ENCODE measurements at places on chromosomes 2 and 18. TPM values are rescaled to one million over a fixed set of nuclear protein-coding genes. Genes with fewer than 3 reads are reported as not detected.

Gene IL37
- not detected for total RNA-seq

GRCh38 chr2:41847744-41848441 lies 199.9 kb upstream of the PKDCC start:
- peak; percentile 60 for DNase-seq

Gene HOXD8
- 2.6 TPM for total RNA-seq

- no peak for DNase-seq
Observed at GRCh38 chr2:163646687-163647086, 89.1 kb downstream of the FIGN start.

- DNase-seq, result no peak
Observed at GRCh38 chr2:143704451-143705106, 575.4 kb downstream of the ARHGAP15 start.

GRCh38 chr2:70873541-70873940 lies 37.9 kb upstream of the CD207 start:
- DNase-seq, result no peak

GRCh38 chr2:177641331-177641730 lies 248.8 kb downstream of the AGPS start:
- DNase-seq, result no peak

Gene PCARE
- not detected for total RNA-seq

DNA sequence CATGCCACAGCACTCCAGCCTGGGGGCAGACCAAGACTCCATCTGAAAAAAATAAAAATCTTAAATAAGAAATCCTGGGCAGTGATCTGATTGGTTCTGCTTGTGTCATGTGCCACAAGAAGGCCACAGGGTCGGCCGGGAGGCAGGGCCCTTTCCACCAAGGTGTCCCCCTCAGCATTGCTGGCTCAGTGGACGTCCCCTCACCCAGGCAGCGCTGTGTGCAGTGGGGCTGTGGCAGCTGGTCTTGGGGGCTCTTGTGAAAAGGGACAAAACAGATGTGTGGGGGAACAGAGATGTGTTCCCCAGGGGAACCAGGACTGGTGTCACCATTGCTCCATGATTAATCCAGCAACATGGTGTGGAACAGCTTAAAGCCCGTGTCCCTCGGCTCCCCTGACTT lies 60.5 kb downstream of the HS6ST1 start:
- no peak for DNase-seq

GRCh38 chr18:75818383-75818782 lies 390.9 kb upstream of the SMIM21 start:
- DNase-seq, result no peak

Gene SYT4
- total RNA-seq, result 0.33 TPM

GRCh38 chr2:98532756-98533155 lies 75.6 kb downstream of the COA5 start:
- no peak for DNase-seq

GRCh38 chr2:238098901-238099713 lies 1.0 kb upstream of the ESPNL start:
- no peak for DNase-seq

Gene SEPTIN2
- 271 TPM for total RNA-seq

Gene CLEC4F
- not detected for total RNA-seq

DNA sequence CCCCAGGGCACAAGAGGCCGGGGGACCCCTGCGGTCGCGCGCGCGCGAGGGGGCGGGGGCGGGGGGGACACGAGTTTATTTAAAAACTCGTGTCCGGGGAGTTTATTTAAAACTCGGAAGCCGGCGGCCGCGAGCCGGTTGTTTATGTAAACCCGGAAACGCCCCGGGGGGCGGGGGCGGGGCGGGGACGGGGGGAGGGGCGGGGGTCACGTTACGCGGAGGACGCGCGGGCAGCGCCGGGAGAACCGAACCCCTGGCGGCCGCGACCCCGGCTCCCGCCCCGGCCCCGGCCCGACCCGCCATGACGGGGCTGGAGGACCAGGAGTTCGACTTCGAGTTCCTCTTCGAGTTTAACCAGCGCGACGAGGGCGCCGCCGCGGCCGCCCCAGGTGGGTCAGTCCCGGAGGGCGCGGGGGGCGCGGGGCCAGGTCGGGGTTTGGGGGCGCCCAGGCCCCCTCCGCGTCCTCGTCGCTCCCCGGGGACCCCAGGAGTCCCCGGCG lies 4.4 kb downstream of the NFATC1 start:
- DNase-seq, result peak; percentile 79

DNA sequence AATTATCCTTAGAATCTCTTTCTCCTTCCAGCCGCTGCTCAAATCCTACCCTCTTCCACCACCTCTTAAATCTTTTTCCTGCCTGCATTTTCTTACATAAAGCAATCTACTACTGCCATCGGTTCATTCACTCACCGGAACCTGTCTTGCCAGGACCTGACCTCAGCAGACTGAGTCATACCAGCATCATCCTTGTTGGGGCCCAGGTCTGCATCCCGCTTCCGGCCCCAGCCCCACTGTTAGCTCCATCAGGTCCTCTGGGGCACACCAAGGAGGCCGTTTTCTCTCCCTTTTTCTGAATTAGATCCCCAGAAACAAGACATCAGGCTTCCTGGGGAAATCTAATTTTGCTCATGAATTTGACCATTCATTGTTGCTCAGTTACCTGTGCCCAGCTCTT lies 42.7 kb upstream of the TGFA start:
- no peak for DNase-seq

DNA sequence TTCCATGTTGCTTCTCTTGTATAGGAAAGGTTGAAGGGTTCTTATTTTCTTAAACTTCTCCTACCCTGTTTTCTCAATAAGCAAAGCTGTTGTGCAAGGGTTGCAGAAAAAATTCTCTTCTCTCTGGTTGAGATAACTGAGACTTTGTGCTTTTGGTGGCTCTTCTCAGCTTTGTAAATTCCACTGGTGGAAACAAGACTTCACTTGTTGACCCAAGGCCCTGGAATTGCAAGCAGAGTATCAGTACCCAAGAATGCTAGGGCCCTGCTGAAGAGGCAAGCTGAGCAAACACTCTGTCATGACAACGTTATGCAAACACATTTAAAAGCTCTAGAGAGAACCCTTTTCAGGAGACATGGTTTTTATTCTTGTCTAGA lies 294.7 kb upstream of the EPAS1 start:
- DNase-seq, result no peak

DNA sequence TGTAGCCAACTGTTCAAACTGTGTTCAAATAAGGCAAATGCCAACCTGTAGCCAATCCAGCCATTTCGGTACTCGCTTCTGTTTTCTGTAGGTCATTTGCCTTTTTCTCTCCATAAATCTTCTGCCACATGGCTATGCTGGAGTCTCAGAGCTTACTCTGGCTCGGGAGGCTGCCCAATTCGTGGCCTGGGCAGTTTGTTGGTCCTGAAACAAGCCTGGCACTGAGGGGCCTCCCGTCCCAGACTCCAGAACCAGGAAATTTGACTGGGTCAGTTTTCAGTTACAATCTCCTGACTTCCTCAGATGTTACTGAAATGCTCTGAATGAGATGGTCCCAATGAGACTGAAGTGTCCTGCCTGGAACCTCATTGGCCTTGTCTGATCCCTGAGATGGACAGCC lies 120.8 kb upstream of the NPAS2 start:
- no peak for DNase-seq

DNA sequence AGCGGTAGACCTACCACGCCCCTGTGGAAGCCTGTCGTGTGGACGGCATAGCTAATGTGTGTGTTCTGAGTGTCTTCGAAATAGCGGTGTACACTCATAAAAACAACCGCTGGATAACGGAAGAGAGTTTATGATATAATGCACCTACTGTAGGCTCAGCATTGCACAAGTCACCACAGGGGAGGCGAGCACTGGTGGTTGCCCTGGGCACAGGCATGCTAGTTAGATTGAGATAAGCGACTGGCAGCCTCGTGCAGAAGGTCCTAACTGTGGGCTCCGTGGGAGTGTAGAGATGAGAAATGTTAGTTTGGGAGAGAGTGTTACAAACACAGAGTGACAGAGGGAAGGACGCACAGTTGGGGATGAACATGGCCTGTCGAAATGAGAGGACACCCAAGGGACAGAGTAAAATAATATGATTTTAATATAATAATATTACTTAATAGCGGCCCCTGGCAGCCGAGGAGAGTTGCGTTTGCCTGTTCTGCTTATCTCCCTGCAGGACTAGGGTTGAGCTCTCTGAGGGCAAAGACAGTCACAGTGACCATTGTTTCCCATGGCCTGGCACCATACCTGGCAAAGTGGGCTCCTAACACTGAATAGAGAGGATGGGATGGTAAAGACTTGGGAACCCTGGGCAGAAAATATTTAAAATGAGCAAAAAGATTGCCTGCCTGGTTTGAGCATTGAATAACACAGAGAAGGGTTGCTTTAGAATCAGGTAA lies 204.2 kb downstream of the GBX2 start:
- DNase-seq, result no peak

Gene HEATR5B
- total RNA-seq, result 51.9 TPM

DNA sequence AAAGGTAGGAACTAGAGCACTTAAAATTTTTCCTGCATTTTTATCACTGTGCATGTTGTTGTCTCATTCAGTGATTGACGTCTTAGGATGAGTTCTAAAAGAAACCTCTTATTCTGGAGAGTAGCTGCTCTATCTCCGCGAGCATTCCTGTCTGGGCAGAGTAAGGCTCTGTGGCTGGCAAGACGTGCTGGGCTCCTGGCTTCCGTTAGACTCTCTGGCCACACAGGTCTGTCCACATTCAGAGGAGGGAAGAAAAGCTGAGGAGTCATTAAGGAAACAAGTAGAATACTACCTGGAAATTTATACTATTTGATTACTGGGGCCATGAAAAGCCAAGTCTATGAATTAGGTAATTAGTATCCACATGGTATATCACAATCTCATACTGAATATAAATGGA lies 138.0 kb upstream of the DNMT3A start:
- no peak for DNase-seq

DNA sequence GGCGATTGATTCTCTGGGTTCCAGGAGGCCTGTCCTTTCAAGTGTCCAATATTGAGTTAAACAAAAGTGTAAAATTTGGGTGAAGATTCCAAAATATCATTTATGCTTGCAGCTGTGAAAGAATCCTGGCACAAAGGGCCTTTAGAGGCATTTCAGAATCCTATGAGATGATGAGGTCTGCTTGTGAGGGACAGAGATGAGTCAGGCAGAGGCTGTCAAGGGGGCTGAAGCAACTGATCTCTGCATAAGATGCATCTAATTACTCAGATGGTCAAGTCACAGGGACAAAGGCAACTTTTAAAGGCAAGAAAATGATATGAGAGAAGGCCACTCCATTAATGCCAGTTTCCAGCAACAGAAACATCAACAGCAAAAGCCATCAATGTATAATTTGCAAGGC lies 78.8 kb downstream of the FHOD3 start:
- no peak for DNase-seq
